Cardiac fibroblast (primary cell): ENCODE measurements at places on chromosomes 5 and 9.
A peak's percentile ranks its signal among the peaks of the same experiment; 100 is the strongest.

DNA sequence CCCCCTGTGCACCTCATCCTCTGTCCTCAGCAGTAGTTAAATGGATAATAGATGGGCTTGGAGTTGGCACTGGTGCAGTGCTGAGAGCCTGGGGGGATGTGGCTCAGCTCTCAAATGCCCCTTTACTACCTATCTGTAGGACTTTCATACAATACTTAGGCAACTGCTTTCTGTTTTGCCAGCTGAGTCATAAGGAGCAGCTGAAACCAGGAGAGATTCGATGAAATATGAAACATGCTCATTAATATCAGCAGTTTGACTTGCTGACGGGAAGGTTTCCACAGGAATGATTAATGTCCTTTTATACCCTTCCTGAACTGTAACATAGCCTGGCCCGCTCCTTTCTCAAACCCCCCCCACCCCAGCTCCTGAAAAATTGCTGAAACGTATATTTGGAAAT, 142.6 kb downstream of the SAXO1 start:
- peak; percentile 69 for DNase-seq

- no peak for DNase-seq
Observed at GRCh38 chr5:125125031-125125823, 378.8 kb upstream of the ZNF608 start.

DNA sequence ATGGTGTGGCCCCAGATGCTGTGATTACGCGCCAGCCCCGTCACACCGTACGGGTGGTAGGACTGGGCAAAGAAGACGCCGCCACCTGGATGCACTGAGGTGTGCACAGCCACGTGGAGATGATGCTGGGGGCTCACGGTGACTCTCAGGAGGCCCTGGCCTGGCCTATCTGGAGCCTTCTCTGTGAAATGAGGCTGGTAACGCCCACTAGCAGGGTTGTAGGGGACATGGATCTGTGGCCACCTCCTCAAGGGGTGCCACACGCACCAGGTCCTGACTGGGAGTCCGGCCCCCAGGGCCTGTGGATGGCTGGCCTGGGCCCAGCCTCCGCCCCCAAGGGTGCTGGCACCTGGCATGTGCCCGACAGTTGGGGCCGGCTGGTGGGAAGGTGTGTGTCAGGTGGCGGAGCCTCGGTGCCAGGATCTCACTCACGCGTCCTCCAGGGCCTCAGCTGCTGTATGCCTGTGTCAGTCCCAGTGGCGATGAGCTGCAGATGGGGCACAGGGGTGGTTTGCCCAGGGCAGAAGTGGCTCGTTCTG, 32.4 kb downstream of the NEK6 start:
- DNase-seq: no peak

- DNase-seq: no peak
Observed at GRCh38 chr5:133367984-133368383, 244.4 kb downstream of the FSTL4 start.

- peak; percentile 71 for DNase-seq
Observed at GRCh38 chr5:56088967-56089829, 94.4 kb upstream of the IL6ST start.

GRCh38 chr5:177131352-177132135, 2.0 kb upstream of the NSD1 start:
- no peak for DNase-seq

DNA sequence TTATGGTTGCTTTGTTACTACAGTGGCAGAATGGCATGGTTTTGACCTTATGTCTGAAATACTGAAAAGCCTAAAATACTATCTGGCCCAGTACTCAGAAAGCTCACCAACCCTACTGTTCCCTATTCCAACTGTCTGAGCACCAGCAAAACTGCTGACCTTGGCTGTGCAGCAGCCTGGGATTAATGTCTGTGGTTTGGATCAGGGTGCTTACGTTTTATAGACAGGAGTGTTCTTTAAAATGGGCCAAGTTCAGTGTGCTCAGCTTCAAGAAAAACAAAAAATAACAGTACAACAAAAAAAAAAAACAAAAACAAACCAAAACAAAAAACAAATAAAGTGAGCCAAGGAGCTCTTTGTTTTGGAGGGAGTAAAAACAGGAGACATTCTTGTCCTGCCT, 36.4 kb downstream of the SLC28A3 start:
- DNase-seq: no peak

DNA sequence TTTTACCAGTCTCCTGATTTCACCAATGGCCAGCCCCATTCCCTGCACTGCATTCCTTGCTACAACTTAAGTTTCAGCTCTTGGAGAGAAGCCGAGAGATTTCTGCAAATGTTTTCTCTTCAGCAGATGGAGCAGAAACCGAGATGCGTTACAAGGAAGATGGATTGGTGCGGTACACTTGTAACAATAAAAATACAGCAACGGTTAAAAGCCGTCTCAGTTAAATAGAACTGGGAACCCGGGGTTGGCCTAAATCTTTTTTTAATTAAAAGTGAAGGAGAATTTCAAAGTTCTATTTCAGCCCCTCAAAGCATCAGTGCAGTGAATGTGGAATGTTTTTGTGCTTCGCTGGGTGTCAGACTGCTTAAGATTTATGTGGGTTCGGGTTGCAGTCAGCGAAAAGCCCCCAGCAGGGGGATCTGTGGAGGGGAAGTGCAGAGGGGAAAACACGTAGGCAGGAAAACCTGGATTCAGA, 19.8 kb downstream of the BRINP1 start:
- no peak for DNase-seq

GRCh38 chr9:128056887-128057723, 10.0 kb downstream of the NAIF1 start:
- DNase-seq: no peak

DNA sequence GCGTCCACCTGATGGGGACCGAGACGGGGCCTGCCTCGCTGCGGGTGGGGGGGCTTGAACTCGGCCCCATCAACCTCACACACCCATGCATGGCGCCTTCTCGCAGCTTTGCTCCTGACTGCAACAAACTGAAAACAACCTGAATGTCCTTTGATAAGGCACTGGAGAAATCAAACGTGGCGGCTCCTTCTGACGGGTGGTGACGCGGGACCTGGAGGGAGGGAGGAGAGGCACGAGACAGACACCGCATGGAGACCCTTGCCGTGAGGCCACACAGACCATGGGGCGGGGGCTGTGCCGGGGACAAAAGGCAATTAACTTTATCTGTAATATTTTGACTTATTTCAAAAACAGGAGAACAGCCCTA, 48.6 kb downstream of the NACC2 start:
- DNase-seq: no peak

- DNase-seq: no peak
Observed at GRCh38 chr5:175766963-175767362, 104.4 kb upstream of the CPLX2 start.

GRCh38 chr5:95817430-95817829, 5.1 kb downstream of the GLRX start:
- no peak for DNase-seq

- peak; percentile 80 for DNase-seq
Observed at GRCh38 chr5:159316519-159317383, 13.5 kb downstream of the IL12B start.

DNA sequence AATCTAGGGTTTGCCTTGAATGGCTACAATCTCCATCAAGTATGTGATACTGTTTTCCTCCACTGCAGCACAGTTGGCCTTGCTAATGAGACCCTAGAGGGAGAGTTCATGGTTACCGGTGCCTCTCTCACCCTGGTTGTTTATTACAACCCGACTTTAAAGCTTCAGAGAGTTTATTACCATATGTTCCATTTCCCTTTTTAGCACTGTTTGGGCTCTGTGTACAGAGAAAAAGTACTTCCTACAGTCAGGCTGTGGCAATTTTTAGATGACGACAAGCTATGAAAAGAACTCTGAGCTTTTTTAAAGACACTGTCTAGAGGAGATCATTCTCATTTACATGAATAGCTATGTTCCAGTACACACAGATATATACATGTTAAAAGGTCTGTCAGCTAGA, 48.8 kb upstream of the PLCXD3 start:
- DNase-seq: no peak

DNA sequence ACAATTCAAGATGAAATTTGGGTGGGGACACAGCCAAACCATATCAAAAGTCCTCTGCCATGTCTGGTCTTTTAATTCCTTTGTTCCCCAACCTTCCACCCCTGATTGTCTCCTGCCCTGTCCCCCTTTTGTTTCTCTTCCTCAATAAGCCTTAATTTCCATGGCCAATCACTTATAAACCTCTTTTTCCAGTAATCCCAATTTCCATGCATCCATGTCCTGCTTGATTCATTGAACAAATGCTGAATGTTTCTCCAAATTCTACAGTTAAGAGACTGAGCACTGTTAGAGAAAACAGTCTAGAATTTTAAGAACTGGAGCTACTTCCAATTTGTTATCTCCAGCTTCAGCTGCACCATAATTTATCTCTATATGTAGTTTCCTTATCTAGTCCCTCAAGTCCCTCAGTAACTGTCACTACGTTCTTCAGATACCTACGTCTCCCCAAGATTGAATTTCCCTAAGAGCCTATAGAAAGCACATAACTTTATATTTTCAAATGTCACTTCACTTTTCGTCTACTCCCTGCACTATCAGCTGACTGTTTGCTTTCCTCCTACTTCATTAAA, 34.2 kb downstream of the TARS1 start:
- no peak for DNase-seq

- peak; percentile 71 for DNase-seq
Observed at GRCh38 chr5:33401482-33402390, 39.0 kb upstream of the TARS1 start.

- no peak for DNase-seq
Observed at GRCh38 chr5:149633476-149634350, 52.4 kb downstream of the ARHGEF37 start.
